ENCODE measurements at places on chromosomes 13 and 19.

GRCh38 chr19:1471515-1472160 is 7.4 kb downstream of the C19orf25 start:
- DNase-seq: no peak

DNA sequence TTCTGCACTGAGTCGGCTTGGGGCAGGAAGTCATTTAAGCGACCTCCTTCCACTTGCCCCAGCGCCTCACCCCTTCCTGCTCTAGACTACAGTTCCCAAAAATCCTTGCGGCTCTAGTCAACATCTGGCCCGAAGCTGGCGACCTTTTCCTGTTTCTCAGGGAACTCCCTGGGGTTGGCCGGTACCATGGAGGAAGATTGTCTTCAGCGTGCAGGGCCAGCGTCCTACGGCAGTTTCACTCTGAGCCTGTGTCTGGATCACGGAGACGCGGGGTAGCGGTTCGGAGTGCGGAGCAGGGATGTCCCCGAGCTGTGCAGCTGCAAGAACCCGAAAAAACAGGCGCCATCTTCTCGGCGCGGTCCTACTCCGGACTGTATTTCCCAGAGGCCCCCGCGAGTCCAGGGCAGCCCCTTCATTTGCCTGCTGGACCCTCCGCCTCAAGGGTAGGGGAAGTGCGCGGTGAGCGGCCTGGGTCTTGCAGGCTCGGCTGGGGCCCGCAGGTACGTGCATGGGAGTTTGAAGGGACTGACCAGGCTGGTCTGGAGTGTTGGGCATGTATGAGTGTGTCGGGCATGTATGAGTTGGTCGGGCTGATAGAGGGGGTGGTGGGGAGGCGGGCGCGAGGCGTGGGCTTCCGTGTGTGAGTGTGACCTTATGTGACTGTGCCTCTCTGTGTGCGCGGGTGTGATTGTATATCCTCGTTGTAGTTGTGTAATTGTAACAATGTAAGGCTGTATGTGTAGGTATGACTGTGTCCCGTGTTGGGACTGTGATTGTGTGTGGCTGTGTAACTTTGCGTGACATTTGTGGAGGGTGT is at the start of gene ZNF383:
Gene ZNF383 (plus strand): TSS at position 440 of the 817 bp plus-strand sequence. CDS start 12,240 bp downstream, outside the sequence.
- peak; percentile 65 for DNase-seq

DNA sequence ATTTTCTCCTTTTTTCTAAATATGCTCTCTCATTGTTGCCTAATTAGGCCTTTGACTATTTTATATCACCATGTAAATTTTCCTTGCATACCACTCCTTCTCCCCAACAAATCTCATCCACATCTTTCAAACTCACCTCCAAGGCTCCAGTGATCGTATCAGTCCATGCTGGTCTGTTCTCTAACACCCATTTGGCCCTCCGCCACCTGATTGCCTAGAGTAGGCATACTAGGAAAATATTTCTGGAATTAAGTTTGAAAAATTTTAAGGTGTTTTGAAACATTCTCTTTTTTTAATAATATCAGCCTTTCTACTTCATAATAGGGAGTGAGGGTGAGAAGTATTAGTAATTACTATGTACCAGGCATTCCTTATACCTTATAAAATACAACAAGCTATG is 473.9 kb downstream of the FGF9 start:
- no peak for DNase-seq

DNA sequence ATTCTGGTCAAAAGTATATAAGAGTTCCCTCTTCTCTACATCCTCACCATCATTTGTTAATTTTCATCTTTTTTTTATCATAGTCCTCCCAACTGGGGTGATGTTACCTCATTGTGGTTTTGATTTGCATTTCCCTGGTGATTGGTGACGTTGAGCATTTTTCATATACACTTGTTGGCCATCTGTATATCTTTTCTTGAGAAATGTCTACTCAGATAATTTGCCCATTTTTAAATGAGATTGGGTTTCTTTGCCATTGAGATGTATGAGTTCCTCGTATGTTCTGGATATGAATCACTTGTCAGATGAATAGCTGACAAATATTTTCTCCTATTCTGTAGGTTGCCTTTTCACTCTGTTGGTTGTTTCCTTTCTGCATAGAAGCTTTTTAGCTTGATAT is 2.4 kb downstream of the CD33 start:
- no peak for DNase-seq

DNA sequence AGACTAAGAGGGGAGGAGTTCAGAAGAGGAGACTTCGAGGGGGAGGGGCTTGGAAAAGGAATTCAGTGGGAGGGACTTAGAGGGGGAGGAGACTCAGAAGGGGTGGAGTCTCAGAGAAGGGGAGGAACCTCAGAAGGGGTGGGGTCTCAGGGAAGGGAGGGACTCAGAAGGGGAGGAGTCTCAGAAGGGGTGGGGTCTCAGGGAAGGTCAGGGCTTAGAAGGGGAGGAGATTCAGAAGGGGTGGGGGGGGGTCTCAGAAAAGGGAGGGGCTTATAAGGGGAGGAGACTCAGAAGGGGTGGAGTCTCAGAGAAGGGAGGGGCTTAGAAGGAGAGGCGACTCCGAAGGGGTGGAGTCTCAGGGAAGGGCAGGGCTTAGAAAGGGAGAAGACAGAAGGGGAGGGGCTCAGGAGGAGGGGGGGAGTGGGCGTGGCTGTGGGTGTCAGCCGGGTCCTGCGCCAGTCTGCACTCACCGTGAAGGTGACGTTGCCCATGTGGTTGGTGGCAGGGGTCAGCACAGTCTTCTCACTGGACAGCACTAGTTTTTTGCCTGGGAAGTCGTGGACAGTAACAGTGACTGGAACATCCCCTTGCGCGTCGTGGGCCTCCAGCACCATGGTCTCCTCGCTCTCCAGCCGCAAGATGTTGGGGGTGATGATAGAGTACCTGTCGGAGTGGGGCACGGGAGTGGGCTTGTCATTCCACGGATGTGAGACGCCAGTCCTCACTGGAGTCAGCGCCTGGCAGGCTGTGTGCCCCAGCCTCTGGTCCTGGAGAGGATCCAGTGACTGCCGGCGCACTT is 1.5 kb downstream of the C3 start:
- no peak for DNase-seq

DNA sequence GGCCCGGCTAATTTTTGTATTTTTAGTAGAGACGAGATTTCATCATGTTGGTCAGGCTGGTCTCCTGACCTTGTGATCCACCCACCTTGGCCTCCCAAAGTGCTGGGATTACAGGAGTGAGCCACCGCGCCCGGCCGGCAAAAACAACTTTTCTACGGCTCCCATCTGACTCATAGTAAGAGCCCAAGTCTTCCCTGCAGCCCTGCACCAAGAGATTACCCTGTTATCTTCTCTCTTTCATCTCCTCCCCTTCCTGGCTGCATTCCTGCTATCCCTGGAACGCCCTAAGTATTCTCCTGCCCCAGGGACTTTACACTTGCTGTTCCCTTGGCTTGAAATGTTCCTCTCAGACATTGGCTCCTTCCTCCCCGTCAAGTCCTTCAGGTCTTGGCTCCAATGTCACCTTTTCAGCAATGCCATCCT is 6.6 kb downstream of the AP2S1 start:
- no peak for DNase-seq

GRCh38 chr19:7699417-7700401 is 2.2 kb downstream of the FCER2 start:
- no peak for DNase-seq

DNA sequence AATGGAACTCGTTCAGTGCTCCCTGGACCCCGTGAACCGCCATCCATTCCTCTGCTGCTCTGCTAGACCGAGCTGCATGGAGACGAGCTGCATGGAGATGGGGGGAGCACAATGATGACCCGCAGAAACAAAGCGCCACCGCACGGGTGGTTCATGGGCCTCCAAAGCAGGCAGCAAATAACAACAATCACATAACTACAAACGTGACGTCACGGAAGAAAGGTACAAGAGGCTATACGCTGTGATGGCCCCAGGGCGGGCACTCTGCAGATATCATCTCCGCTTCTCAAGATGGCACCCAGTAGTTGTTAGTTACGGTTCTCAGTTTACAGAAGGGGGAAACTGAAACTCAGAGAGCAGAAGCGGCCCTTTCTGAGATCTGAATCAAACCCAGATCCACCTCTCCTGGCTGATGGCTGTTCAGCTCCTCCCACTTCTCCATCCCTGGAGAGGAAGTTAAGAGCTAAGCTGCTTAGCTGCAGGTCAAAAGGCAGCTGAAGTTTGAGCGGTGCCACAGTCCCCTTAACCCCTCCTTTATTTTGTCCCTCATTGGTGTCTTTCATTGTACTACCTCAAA is 1.7 kb downstream of the ATP13A1 start:
- no peak for DNase-seq

DNA sequence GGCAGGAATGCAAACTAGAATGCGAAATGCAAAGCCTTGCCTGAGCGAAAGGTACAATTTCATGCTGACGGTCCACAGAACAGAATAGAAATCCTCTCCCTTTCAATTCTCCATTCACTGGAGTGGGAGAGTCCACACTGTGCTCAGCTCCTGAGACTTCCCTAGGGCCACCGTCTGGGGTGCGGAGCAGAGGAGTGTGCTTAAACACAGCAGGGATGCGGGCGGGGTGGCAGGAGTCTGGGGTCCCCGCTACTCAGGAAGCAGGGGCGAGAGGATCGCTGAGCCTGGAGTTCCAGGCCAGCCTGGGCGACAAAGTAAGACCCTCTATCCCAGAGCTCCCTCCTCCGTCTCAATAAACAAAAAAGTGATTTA is 552 bp upstream of the ZNF816 start:
- no peak for DNase-seq

DNA sequence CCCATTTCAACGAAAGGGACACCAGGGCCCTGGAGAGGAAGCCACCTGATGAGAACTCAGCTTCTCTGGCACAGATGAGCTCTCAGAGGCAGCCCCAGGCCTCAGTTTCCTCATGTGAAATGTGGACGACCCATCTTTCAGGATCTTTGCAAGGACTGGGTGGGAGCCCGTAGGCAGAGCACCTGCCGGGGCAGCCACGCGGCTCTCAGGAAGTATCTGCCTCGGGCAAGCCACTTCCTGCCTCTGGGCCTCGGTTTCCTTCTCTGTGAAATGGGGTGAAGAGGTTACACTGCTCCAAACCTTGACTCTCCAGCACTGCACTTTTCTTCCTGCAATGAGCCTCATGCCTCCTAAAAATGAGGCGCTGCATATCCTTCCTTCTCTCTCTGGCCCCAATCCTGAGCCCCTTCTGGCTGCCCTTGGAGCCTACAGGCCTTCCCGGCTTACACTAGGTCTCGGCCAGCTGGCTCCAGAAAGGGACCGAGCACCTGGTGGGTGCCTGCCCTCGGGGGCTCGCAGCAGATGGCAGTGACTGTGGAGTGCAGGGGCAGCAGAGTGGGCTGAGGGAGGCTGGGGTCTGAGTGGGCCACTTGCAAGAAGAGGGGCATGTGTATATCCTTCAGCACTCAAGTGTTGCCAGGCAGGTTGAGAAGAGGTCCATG is 3.5 kb downstream of the SSBP4 start:
- no peak for DNase-seq

DNA sequence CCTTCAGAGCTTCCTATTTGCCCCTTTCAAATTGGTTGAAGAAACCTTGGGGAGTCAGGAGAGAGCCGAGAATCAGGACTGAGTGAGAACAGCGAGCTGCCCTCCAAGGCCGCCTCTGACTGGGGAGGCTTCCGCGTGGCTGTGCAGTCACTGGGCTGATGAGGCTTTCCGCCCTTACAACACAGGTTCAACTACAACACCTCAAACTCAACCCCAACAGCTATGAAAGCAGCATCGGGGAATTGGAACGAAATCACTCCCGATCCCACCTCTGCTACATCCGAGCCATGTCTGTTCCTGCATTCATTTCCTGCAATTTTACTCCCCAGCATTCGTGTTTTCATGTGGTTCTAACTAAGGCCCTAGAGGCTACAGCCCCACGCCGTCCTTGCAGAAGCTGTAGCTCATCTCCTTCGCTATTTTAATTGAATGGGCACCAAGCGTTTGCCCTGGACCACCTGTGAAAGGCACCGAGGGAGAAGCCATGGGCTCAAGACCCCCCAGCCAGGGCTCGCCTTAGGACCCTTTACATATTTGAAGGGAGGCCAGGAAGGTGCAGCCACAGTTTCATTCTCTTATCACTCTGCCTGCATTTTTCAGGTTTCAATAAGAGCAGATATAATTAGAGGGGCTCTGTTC is 12.3 kb upstream of the RASA3 start:
- no peak for DNase-seq

DNA sequence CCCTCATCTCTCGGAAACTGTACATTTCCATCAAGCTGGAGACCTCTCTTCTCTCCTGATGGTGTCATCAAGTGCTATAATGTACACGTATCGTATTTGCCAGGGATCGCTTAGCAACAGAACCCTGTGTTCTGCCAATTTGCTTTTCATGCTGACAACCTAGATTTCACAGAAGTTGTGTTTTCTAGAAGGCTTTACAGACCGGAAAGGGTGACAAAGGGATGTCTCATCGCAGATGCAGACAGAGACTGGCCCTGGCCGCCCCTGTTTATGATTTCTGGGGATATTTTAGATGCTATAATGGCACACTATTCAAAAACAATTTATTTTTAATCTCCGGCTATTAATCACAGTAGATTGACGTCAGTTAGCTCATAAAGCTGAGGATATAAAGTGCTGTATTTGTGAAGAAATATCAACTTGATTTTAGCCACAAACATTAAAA is 291.4 kb downstream of the IRS2 start:
- DNase-seq: no peak

DNA sequence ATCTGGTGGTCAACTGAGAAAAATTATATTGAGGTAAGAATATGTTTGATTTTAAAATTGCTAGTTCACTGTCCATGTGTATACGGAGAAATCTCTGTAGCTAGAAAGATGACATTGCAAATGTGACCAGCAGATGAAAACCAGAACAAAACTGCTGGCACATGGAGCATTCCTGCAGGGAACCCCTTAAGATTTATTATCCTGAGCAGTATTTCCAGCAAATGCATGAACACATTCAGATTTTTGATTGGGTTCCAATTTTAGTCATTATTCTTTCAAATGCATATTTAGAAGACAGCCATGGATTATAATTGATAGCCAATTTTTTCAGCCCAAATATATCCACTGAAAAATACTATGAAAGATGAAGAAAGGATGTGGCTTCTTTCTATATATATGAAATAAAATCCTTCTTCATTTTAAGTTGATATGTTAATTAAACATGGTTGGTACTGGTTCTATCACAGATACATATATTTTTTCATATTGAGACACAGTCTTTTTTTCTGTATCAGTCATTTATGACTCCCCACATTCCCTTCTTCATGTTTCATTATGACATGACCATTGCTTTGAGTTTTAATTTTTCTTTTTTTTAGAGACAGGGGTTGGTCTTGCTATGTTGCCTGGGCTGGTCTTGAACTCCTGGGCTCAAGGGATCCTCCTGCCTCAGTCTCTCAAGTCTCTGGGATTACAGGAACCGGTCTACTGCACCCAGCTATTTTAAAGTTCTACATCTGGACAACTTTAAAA is 376.5 kb downstream of the KLF12 start:
- no peak for DNase-seq

GRCh38 chr19:51688671-51689571 is 4.2 kb upstream of the SPACA6 start:
- DNase-seq: no peak

- DNase-seq: no peak
Observed at GRCh38 chr13:87736849-87737385, 65.7 kb downstream of the SLITRK5 start.

- DNase-seq: no peak
Observed at GRCh38 chr19:43446746-43447489, 18.5 kb downstream of the LYPD3 start.

GRCh38 chr19:5641171-5641570 is 18.3 kb downstream of the SAFB start:
- no peak for DNase-seq

- no peak for DNase-seq
Observed at GRCh38 chr13:44660050-44660449, 83.9 kb upstream of the TSC22D1 start.

GRCh38 chr19:48962849-48963165 is 2.3 kb upstream of the FTL start:
- no peak for DNase-seq

GRCh38 chr19:39362682-39363657 is 20.7 kb downstream of the SAMD4B start:
- DNase-seq: no peak
